ENCODE measurements at places on chromosomes 13 and 19.
A peak's percentile ranks its signal among the peaks of the same experiment; 100 is the strongest.

DNA sequence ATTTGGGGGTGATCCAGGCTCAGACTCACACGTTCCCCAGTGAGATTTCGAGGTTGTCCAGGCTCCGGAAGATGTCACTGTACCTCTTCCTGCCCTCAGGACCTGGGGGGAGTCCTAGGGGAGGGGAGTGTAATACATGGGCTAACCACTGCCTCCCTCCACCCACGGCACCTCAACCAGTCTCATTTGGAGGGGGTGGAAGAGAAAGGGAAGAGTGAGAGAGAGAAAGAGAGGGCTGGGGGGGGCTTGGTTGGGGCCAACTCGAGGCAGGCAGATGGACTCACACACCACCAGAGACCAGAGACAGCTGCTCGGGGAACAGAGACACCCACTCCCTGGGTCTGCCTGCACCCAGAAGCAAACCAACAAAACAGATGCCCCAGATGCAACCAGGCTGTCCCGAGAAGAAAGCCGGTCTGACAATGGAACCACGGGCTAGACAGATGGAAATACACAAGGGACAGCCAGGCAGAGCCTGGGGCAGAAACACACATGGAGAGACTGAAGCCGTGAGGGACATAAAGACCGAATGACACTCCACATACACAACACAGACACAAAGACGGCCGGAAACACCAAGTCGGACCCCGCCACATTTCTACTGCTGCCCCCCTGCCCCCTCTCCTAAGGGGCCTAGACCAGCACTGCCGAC lies 825 bp downstream of the GMIP start:
- DNase-seq: no peak

DNA sequence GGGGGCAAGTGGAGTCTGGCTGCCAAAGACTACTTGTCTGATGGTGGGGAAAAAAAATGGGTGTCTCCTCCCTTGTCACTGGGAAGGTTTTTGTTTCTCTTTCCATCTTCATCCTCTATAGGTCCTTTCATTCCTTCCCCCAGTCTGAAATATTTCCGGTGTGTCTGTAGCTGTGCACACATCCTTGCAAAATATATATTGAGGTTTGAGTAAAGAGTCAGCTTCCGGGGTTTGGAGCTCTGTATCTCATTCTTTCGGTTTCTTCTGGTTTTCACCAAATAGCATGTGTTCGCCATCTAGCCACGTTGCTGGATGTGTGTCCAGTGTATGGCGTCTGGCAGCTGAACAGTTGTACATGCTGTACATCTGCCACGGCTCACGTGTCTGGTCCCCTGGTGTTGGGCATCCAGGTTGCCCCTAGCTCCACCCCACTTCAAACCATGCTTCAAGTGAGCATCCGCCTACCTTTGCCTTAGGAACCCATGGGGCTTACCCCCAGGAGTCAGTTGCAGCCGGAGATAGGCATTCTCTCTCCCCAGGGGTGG lies 142.2 kb downstream of the SIPA1L3 start:
- no peak for DNase-seq

GRCh38 chr19:30682999-30683536 lies 310.9 kb downstream of the ZNF536 start:
- peak; percentile 56 for DNase-seq

DNA sequence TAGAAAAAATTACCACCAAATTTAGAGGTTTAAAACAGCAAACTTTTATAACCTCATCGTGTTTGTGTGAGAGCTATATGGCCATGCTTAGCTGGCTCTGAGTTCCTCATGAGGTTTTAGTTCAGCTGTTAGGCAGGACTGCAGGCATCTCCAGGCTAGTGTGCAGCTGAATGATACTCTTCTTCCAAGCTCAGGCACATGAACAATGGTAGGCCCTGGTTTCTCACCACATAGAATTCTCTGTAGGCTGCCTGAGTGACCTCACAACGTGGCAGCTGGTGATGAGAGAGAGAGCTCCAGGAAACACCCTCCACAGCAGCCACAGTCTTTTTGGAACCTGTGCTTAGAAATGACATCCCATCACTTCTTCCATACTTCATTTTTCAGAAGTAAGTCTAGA lies 540.6 kb upstream of the MIR17HG start:
- no peak for DNase-seq

- DNase-seq: no peak
These were observed 38.2 kb downstream of the IGFL2 start for GRCh38 chr19:46186101-46186716.

DNA sequence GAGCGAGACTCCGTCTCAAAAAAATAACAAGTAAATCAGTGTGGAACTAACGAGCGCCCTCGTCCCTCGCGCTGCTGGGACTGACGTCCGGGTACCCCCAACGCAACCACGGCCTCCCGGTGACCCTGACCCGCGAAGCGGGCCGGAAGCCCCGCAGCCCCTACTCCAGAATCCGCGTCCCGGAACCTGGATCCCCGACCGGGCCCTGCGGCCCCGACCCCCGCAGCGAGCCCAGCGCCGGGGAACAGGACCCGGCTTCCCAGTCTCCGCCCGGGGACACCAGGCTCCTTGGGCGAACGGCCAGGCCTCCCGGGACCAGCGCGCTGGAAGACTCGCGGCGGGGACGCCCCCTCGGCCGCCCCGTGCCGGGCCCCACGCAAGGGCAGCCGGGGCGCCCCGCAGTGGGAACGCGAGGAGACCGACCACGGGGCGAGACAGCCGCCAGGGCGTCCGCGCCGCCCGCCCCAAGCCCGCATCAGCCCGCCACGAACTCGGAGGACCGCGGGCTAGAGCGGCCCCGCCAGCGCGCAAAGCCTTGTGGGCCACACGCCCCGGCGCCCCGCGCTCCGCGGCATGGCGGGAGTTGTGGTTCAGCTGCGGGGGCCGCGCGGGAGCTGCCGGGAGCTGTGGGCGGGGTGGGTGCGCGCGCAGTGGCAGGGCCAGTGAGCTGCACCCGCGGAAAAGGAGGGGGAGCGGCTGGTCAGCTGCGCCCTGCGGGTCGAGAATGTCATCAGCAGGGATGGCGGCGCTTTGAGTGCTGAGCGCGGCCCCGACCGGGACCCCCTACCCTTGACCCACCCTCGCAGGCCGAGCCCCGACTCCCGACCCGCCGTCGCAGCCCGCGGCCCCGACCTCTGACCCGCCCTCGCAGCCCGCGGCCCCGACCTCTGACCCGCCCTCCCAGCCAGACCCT lies 7.5 kb upstream of the MADCAM1 start:
- peak; percentile 83 for DNase-seq

GRCh38 chr13:48908381-48909055 lies 67.2 kb upstream of the FNDC3A start:
- DNase-seq: no peak

DNA sequence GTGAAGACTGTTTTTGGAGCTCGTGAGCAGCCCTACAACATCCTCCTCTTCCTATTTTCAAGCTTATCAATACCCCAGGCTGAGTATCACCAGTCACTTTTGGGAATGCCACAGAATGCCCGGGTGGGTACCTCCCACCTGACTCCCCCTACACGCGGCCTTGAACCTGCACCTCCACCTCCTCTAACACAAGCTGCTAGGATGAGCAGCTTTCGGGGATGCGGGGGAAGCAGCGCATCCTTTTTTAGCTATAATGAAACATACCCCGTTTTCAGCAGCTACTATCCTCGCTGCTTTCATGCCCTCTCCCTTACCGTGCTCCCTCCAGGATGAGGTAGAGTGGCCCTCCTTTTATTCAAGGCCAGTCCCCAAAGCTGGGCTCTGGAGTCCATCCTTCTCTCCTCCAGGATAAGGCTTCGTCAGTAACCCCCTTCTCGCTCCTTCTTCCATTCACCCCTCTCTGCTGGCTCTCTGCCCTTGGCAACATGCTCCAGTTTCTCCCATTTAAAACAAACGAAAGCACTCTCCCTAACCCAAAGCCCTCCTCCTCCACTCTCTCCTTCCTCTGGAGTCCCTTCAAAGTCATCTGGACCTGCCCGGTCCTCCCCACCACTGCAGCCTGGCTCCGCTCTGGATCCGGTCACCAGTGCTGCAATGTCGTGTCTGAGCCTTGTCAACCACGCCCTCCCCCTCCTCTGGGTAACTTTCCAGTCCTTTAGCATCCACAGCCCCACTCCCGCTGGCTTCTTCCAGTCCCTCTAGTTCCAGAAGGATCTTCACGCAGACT lies 55.3 kb downstream of the STK24 start:
- DNase-seq: no peak

DNA sequence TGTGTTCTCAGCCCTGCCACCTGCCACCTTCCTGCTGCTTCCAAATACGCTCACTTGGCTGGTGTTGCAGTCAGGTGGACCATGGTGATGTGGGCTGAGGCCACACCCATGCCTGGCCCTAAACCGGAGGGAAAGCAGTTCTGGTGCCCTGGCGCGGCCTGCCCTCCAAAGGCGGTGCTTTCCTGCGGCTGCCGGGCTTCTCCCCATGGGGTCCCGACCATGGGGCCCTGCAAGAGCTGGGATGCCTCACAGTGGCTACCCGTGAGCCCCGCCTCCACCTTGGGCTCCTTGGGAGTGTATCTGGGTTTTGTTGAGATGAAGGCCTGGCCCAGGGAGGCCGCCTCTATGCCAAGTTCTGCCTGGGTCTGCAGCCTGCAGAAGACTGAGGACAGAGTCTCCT lies 73.7 kb downstream of the ERICH6B start:
- DNase-seq: no peak

Measured in smooth muscle cell of the brain vasculature (primary cell).